ENCODE measurements at places on chromosomes 13 and 19. TPM values are rescaled to one million over a fixed set of nuclear protein-coding genes. Genes with fewer than 3 reads are reported as not detected.

GRCh38 chr13:109024611-109025010, 395.2 kb downstream of the MYO16 start:
- DNase-seq = no peak

DNA sequence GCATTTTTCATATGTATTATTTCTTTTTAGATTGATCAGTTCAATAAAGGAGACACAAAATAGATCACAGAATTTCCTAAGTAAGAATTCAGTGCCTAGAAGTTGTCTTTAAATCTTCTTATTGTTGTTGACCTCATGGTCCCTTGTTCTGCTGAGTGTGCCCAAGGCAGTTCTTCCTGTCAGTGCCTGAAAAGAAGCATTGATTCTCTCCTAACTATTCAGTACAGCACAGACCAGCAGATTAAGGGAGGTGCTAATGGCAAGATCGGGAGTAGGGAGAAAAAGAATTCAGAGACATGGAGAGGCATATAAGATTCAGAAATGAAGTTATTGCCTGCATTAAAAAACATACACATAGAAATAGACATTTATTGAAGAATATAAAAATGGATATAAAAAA, 180.5 kb upstream of the PCDH9 start:
- no peak for DNase-seq

DNA sequence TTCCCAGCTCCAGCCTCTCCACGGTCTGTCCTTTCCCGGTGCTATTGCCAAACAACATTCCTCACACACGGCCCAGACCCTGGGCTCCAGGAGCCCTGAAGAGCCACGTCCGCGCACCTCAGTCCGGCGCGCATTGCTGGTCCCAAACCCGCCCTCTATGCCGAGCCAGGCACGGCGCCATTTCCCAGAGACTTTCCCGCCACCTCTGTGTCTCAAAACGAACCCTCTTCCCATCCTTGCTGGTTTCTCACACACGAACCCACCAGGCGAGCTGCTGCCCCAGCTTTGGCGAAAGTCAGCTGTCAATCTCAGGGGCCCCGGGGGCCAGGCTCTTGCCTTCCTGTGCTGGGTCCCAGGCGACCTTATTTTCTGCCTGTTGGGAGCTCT, 28.0 kb upstream of the F7 start:
- DNase-seq = no peak

GRCh38 chr13:51330791-51331190, 8.7 kb upstream of the SERPINE3 start:
- DNase-seq = no peak

DNA sequence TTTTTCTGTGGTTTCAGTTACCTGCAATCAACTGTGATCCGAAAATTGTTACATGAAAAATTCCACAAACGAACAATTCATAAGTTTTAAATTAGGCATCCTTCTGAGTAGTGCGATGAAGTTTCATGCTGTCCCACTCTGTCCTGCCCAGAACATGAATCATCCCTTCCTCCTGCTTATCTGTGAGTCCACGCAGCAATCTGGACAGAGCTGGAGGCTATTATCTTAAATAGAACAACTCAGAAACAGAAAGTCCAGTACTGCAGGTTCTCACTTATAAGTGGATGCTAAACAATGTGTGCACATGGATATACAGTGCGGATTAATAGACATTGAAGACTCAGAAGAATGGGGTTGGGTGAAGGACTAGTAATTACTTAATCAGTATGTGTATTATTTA, 583.7 kb upstream of the SPRY2 start:
- DNase-seq = no peak

DNA sequence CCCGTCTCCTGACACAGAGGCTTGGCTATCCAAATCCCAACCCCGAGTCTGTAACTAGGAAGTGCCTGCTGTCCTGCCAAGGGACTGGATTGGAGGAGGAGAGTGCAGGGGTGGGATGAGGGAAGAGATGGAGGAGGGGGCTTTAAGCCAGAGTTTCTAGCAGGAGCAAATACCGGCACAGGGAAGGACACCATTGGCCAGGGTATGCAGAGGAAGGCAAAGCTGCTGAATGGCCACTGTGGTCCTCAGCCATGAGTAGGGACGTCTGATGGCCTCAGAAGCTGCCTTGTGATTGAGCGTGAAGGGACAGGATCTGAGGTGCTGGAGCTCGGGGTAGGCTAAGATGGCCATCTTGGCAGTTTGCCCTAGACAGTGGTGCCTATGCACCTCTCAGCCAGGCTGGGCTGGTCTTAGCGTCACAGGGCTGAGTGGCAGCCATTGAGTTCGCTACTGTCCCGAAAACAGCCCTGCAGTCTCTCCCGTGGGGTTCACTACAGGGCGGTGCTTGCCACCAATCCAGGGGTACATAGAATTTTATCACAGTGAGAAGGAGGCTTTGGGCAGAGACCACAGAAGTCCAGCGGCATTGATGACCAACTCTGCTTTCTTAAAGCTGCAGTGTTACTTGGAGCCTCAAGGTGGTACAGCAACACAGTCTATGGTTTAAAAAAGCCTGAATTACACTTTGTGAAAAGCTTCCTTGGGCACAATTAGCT, 61.8 kb downstream of the AKAP11 start:
- DNase-seq = no peak

DNA sequence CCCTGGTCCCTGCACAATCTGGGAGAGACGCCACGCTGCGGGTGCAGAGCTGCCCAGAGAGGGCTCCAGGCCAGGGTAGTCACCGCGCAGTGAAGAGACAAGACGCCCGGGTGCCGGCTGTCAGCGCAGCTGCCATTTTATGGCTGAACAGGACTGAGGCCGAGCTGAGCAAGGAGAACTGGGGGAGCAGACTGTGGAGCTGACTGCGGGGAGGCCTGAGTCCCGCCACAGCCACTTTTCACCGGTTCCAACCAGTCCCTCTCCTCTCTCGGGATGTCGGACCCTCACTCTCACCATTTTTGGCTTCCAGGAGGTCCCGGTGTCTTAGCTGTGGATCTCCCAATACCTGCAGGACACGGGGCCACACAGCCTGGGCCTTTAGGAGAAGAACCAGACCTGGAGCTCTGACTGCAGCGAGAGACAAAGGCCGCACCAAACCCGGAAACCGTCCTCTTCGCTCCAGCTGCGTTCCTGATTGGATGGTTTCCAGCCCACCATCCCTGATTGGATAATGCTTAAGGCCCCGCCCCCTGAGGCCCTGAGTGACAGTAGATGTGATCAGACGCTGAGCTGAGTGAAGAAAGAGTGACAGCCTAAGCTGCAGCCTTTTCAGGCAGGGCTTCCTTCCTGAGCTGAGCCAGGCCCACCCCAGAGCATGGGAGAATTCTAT, at the start of gene ZNF626:
TSS of gene ZNF626 (minus strand) at position 422 of the 670 bp plus-strand sequence. CDS start at position 297, 125 bp downstream.
- DNase-seq = peak; percentile 68

The MUC16 gene
- not detected for total RNA-seq

The ZNF677 gene
- total RNA-seq = 1.6 TPM

The BCAM gene
- total RNA-seq = not detected

The ZNF225 gene
- 3.6 TPM for total RNA-seq

All from activated T-helper 2 cell treated with anti-CD3 and anti-CD28 coated beads, Interferon-gamma antibody, Interleukin-2, Interleukin-4, amounts not matched to agents 10 μg/mL and 5 μg/mL and 100 μg/mL, durations not matched to agents 14 hours and 24 hours and 36 hours (primary cell).